Panc1 (cell line): ENCODE measurements at places on chromosomes 1 and 21. TPM values are rescaled to one million over a fixed set of nuclear protein-coding genes. Genes with fewer than 3 reads are reported as not detected.
A peak's percentile ranks its signal among the peaks of the same experiment; 100 is the strongest.

- DNase-seq, result no peak
Observed at GRCh38 chr1:226405411-226405988, 2.4 kb downstream of the PARP1 start.

The ASCL5 gene
- not detected for total RNA-seq

GRCh38 chr1:44786138-44786840, 1.7 kb downstream of the BEST4 start:
- DNase-seq, result no peak

GRCh38 chr1:238738892-238739291, 647.5 kb upstream of the CHRM3 start:
- DNase-seq, result no peak

- no peak for DNase-seq
Observed at GRCh38 chr21:38468989-38469388, 29.3 kb downstream of the ERG start.

GRCh38 chr1:206098242-206098919, 18.8 kb downstream of the AVPR1B start:
- DNase-seq, result no peak

DNA sequence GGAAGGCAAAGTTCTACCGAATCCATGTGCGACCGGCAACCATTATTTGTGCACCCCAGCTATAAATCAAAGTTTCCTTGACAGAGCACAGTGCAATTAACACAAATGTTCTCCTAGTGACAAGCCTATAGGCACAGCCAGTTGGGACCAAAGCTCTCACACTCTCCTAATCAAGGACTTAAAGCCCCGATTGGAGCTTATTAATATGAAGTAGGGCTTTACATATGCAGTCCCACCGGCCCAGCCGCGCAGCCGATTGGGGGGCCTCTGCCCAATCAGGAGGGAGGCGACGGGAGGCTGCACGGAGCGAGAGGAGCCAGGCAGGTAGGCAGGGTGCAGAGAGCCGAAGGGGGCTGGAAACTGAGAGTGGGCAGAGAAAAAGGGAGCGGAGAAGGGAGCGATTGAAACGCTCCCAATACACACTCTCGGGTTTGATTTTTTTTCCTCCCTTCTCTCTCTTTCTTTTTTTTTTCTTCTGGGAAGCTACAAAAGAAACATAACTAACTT, at the start of gene ESRRG:
Gene ESRRG, minus strand, starts transcription at position 156 of the 507 bp plus-strand sequence. Its CDS starts 130 bp downstream, at position 26.
- DNase-seq, result no peak

DNA sequence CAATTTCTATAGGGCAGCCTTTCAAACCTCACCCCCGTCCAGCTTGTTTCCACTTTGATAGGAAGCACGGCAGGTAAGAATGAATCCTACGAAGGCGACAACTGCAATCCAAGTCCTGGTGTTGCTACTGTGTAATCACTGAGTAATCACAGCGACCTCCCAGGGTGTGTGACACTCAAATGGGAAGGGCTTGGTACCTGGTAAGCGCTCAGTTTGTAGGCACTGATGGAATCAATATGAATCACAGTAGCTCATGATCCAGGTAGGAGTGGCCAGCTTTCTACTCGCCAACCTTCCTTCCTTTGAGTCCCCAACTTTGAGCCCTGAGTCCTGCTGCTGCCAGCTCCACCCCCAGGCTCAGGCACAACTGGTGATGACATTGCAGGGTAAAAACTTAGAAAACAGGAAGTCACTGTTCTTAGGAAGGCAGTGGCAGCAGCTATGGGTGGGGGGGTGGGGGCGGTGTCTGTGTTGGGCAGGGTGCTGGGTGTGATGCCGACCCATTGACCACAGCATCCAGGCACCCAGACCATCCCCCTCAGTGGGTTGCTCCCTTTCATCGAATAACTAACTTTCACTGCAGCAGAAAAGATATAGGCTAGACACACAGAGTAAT, 70.7 kb downstream of the CD247 start:
- DNase-seq, result peak; percentile 41

GRCh38 chr1:186066411-186066810, 308.6 kb downstream of the TPR start:
- no peak for DNase-seq

GRCh38 chr1:7281821-7282220, 489.3 kb upstream of the VAMP3 start:
- no peak for DNase-seq

GRCh38 chr1:22122273-22123070, 20.4 kb downstream of the WNT4 start:
- no peak for DNase-seq

The OR6N1 gene
- not detected for total RNA-seq

The ADORA1 gene
- 8.5 TPM for total RNA-seq

DNA sequence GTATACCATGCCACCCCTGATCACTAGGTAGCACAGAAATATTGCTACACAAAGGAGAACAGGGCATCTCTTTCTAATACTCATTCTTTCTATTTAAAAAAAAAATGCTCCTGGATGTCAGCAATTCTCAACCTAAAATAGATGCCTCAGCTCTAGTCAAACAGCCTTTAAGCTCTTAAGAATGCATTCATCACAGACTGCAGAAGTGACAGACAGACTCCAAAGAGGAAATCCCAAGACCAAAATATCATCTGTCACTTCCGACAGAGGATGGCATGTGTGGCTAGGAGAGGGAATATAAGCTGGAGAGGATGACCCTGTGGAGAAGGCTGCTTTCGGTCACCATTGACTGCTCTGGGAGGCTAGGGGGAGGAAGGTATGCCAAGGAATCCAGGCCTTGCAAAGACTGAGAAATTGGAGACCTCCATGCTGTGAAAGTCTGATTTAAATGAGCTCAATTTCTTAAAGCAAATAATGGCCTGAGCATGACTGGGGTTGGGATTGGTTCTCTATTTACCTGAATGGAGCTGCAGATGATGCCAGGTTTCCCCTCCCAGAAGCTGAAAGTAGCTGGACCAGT, 277.4 kb downstream of the BRINP2 start:
- DNase-seq, result no peak

GRCh38 chr1:181086926-181087325, 1.6 kb upstream of the IER5 start:
- no peak for DNase-seq

GRCh38 chr21:20997636-20998455, at the start of gene NCAM2:
Gene NCAM2 (plus strand): TSS chr21:20998409.
- no peak for DNase-seq
